CD4-positive, alpha-beta T cell treated with Interleukin-10 for 1 hour (primary cell): ENCODE measurements at places on chromosomes 11 and 22.
A peak's percentile ranks its signal among the peaks of the same experiment; 100 is the strongest.

DNA sequence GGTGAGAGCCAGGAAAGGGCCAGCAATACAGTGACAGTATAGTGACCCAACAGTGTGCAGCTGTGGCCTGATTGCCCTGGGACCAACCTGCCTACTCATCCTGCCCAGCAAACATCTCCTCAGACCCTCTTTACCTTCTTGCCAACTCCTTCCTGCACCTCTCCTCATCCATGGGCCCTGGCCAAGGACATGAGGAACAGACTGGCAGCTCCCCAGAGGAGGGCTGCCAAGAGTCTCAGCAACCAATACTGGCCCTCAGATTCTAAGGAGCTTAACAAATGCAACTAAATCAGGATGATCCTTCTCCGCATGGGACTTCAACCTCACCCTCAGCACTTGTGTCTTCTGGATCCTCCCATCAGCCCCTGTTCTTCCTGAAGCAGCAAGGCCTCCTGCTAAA lies 77.0 kb downstream of the RPL27A start:
- DNase-seq = no peak

DNA sequence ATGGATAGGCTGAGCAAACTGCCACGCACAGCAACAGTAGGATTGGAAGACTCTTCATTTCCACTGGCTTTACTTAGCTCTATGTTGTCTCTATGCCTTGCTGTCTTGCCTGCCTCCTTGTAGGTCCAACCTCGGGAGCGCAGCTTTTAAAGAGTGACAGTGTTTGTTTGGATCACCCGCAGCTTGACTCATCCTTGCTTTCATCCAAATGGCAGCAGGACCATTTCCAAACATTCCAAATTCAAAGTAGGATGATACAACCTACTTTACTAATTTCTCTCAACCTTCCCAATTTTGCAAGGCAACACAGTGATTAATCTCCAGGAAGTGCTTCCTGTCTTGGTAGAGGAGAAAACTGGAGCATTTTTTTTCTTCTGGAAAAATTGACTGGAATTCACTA lies at the start of gene MMP3:
Gene MMP3, minus strand, starts transcription at position 121 of the 400 bp plus-strand sequence. Its CDS starts 63 bp downstream, at position 58.
- no peak for DNase-seq

GRCh38 chr11:102807921-102808320 lies 10.0 kb upstream of the MMP1 start:
- no peak for DNase-seq

GRCh38 chr11:120828847-120829246 lies 195.1 kb upstream of the TBCEL start:
- DNase-seq = no peak

- DNase-seq = peak; percentile 10
These were observed 71.5 kb upstream of the TTC12 start for GRCh38 chr11:113242767-113243397.

DNA sequence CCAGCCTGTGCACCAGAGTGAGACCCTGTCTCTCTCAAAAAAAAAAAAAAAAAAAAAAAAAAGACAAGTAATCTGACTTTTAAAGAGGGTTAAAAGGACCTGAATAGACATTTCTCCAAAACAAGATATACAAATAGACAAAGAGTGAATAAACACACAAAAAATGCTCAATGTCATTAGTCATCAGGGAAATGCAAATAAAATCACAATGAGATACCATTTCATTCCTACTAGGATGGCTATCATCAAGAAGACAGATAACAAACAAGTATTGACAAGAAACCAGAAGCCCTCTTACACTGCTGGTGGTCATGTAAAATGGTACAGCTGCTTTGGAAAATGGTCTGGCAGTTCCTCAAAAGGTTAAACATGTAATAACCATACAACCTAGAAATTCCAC lies 4.1 kb downstream of the RIC3 start:
- no peak for DNase-seq

GRCh38 chr11:59187035-59187434 lies 15.1 kb downstream of the DTX4 start:
- no peak for DNase-seq
